ENCODE measurements at places on chromosomes 5 and 9. TPM values are rescaled to one million over a fixed set of nuclear protein-coding genes. Genes with fewer than 3 reads are reported as not detected.

GRCh38 chr5:68007451-68007850 is 208.1 kb upstream of the PIK3R1 start:
- no peak overlapping the region for H3K27ac ChIP-seq
- H3K36me3 ChIP-seq = no peaks in the 10 kb centered on the region
- no peak overlapping the region for H3K4me3 ChIP-seq
- DNase-seq = peak; percentile 48
- no peaks in the 10 kb centered on the region for H3K27me3 ChIP-seq

- no peaks in the 10 kb centered on the region for H3K4me1 ChIP-seq
- no peak overlapping the region for H3K4me3 ChIP-seq
- H3K27me3 ChIP-seq = no peaks in the 10 kb centered on the region
- H3K36me3 ChIP-seq = peaks cover 45% of the 10 kb centered on the region
Observed at GRCh38 chr9:137745541-137745991, 126.8 kb downstream of the EHMT1 start.

DNA sequence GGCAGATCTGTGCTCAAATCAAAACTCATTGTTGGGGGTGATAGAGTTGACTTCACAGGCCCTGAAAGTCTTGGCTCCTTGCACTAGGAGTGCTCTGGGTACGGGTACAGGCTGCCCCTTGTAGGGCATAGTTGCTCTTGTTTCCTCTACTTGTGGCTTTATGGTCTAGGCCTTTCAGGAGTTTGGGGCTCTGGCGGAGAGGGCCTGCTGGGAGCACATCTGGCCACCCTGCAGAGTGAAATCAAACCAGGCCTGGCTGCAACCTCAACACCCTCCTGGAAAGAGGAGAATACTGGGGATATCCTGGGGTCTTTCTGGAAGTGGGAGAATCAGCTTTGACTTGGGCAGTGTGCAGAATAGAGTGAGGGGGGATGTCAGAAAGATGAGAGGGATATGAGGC is 1.5 kb downstream of the TGFBI start:
- H3K27me3 ChIP-seq = no peaks in the 10 kb centered on the region
- H3K36me3 ChIP-seq = peaks cover 2% of the 10 kb centered on the region
- peaks cover 6% of the 10 kb centered on the region for H3K4me1 ChIP-seq
- peak overlapping the region; percentile 67 for H3K27ac ChIP-seq
- H3K4me3 ChIP-seq = no peak overlapping the region
- no peak for DNase-seq

- no peaks in the 10 kb centered on the region for H3K27me3 ChIP-seq
- no peak for DNase-seq
- H3K4me1 ChIP-seq = peaks cover 30% of the 10 kb centered on the region
- H3K27ac ChIP-seq = no peak overlapping the region
- H3K4me3 ChIP-seq = peak overlapping the region; percentile 92
Observed at GRCh38 chr9:70260007-70260443, 1.2 kb downstream of the SMC5 start.

- H3K4me1 ChIP-seq = no peaks in the 10 kb centered on the region
- peak; percentile 20 for DNase-seq
- H3K27ac ChIP-seq = no peak overlapping the region
- H3K36me3 ChIP-seq = no peaks in the 10 kb centered on the region
- no peak overlapping the region for H3K4me3 ChIP-seq
Observed at GRCh38 chr5:67677422-67677970, 480.9 kb upstream of the CD180 start.

- peak; percentile 11 for DNase-seq
- no peak overlapping the region for H3K4me3 ChIP-seq
- no peaks in the 10 kb centered on the region for H3K4me1 ChIP-seq
- H3K27me3 ChIP-seq = no peaks in the 10 kb centered on the region
Observed at GRCh38 chr9:99051406-99051805, 53.5 kb upstream of the TGFBR1 start.

GRCh38 chr9:37639109-37639762 is 11.5 kb upstream of the FRMPD1 start:
- no peak for DNase-seq
- no peaks in the 10 kb centered on the region for H3K27me3 ChIP-seq
- no peaks in the 10 kb centered on the region for H3K36me3 ChIP-seq
- H3K4me3 ChIP-seq = no peak overlapping the region
- H3K4me1 ChIP-seq = no peaks in the 10 kb centered on the region

The SAXO1 gene
- polyA plus RNA-seq = 0.01 TPM

The MSANTD3 gene
- polyA plus RNA-seq = 6.9 TPM

The IFNK gene
- not detected for polyA plus RNA-seq
